Spleen (tissue), 13 donors: ENCODE measurements at places on chromosomes 5 and 9. TPM values are rescaled to one million over a fixed set of nuclear protein-coding genes. Genes with fewer than 3 reads are reported as not detected.

DNA sequence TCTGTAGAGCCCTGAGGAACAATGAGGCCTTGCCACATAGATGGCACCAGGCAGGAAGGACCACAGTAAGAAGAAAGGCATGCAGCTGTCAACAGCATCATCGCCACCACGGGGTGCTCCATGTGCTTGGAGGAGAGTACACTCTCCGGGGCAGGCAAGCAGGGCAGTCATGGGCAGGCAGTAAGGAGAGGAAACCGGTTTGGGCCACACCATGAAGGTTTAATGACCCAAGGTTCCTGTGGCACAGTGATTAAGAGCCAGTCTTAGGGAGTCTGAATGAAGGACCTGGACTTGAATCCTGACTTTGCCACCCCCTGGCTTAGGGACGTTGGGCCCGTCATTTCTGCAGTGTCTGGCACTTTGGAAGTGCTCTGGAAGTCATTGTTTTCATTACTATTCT, 80.6 kb upstream of the ZBTB43 start:
- no peak for DNase-seq
- no peaks in the 10 kb centered on the region for H3K27me3 ChIP-seq
- no peaks in the 10 kb centered on the region for H3K36me3 ChIP-seq
- H3K27ac ChIP-seq = no peak overlapping the region

DNA sequence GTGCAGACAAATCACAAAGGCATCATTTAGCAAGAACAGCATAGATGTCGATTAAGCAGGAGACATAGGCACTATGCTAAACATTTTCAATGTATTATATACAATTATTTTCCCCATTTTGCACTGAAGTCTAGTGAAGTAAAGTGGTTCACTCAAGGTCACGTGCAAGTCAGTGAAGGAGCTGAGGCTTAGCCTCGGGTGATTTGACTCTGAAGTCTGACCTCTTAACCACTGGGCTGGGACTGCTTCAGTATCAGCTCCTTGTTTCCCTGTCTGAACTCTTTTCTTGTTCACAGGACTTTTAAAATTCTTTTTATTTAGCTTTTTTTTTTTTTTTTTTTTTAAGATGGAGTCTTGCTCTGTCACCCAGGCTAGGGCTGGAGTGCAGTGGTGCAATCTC, 262.7 kb downstream of the DRD1 start:
- H3K4me1 ChIP-seq = no peaks in the 10 kb centered on the region
- DNase-seq = no peak
- no peak overlapping the region for H3K4me3 ChIP-seq
- H3K27ac ChIP-seq = no peak overlapping the region
- no peaks in the 10 kb centered on the region for H3K27me3 ChIP-seq
- no peaks in the 10 kb centered on the region for H3K36me3 ChIP-seq

- DNase-seq = peak; percentile 87
- peak overlapping the region; percentile 90 for H3K27ac ChIP-seq
- no peaks in the 10 kb centered on the region for H3K36me3 ChIP-seq
- H3K27me3 ChIP-seq = peaks cover 14% of the 10 kb centered on the region
Observed at GRCh38 chr5:159097784-159098602, 1.7 kb downstream of the EBF1 start.

DNA sequence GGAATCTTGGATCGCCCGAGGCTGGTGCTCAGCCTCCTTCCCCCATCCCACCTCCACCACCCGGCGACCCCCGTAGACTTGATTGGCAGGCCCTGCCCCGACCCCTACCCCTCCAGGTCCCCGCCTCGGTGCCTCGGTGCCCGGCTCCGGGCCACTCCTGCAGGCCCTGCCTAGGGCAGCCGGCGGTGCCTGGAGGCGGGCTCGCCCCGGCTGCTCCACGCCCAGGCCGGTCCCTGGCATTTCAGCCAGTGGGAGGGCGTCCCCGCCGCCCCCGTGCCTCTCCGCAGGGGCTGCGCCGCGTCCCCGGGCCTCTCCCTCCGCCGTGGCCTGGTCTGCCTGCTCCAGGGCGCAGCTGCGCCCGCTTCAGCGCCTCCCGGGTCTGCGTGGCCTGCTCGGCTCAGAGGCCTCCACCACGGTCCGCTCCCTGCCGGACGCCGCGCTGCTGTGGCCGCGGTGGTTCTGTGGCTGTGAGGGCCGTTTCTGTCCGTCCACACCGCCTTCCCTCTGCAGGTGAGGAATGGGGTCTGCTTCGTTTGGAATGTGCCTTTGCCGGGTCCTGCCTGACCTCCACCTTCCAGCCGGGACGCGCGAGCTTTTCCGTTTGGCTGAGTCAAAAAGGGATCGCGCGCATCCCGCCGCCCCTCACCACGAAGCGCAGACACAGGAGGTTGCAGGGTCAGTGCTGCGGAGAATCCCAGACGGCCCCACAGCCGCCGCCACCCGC, 48.3 kb upstream of the IRX4 start:
- H3K4me1 ChIP-seq = peaks cover 16% of the 10 kb centered on the region
- no peak overlapping the region for H3K27ac ChIP-seq
- peaks cover 25% of the 10 kb centered on the region for H3K27me3 ChIP-seq
- peak; percentile 67 for DNase-seq

- no peak for DNase-seq
- H3K27me3 ChIP-seq = peaks cover 17% of the 10 kb centered on the region
- no peaks in the 10 kb centered on the region for H3K4me1 ChIP-seq
- H3K36me3 ChIP-seq = no peaks in the 10 kb centered on the region
- H3K4me3 ChIP-seq = no peak overlapping the region
Observed at GRCh38 chr9:88571419-88571818, 36.4 kb downstream of the NXNL2 start.

DNA sequence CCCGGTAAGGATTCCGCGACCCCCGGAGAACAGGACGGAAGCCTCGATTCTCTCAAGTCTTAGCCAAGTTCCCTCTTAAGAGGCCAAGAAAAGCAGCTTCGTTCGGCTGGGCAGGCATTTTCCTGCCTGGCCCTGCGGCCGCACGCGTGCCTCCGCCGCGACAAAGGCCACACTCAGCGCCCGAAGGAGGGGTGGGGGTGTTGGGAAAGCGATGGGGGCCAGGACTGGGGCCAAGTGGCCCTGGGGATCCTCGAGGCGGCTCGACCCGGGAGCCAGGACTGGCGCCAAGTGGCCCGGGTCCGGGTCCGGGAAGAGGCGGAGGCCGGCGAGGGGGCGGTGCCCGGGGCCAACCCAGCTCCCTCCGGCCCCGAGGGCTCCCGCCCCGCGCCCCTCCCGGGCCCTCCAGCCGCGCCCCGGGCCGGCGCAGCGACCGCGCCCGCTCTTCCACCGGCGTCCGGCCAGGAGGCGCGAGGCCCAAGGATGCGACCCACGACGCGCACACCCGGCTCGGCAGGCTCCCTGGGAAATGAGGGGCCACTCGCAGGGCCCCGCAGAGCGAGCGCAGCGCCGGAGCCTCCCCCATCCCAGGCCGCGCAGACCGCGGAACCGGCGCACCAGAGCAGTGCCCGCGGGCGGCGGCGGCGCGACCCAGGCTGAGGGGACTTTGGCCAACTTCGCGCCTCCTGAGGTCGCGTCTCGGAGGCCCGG, 756 bp downstream of the VAV2 start:
- H3K27me3 ChIP-seq = no peaks in the 10 kb centered on the region
- no peaks in the 10 kb centered on the region for H3K36me3 ChIP-seq
- peak overlapping the region; percentile 40 for H3K27ac ChIP-seq
- peak overlapping the region; percentile 68 for H3K4me3 ChIP-seq

GRCh38 chr5:107496466-107496865, 174.3 kb downstream of the EFNA5 start:
- no peak overlapping the region for H3K4me3 ChIP-seq
- no peaks in the 10 kb centered on the region for H3K36me3 ChIP-seq
- H3K27me3 ChIP-seq = no peaks in the 10 kb centered on the region

- no peak for DNase-seq
- no peaks in the 10 kb centered on the region for H3K36me3 ChIP-seq
- no peak overlapping the region for H3K4me3 ChIP-seq
- peaks cover 32% of the 10 kb centered on the region for H3K4me1 ChIP-seq
Observed at GRCh38 chr5:73300337-73301207, 127.6 kb downstream of the TMEM174 start.

- H3K27ac ChIP-seq = no peak overlapping the region
- DNase-seq = no peak
- H3K27me3 ChIP-seq = no peaks in the 10 kb centered on the region
- peaks cover 4% of the 10 kb centered on the region for H3K36me3 ChIP-seq
- H3K4me1 ChIP-seq = no peaks in the 10 kb centered on the region
Observed at GRCh38 chr5:43592363-43592762, 10.6 kb upstream of the NNT start.

GRCh38 chr9:125405938-125406809, 144.5 kb downstream of the GAPVD1 start:
- no peak for DNase-seq
- no peak overlapping the region for H3K27ac ChIP-seq
- H3K27me3 ChIP-seq = peaks cover 26% of the 10 kb centered on the region
- H3K36me3 ChIP-seq = no peaks in the 10 kb centered on the region

DNA sequence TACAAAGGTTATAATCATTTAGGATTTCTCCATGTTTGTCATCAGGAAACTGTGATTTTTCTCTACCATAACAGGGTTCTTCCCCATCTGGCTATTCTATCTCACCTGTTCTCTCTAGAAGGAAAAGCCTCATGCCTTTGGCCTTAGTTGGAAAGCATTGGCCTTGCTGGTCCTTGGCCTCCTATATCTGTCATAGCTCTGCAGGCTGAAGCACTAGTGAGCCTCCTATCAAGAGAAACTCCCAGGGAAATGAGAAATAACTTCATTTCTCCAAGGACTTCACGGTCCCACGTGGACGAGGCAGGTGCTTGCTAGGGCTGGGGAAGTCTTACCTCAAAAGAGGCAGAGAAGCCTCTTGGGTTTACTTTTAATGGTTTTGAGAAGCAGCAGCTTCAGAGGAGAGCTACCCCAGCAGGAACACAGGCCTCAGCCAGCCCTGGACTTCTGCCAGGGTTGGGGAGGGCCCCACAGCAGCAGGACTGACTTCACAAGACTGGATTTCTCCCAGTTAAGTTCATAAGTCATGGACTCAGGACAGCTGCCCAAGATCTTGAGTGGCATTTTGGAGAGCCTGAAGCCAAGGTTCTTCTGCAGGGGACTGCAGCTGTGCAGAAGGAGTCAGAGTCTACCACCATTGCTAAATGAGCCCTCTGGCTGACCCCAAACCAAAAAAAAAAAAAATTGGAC, 15.8 kb upstream of the PSAT1 start:
- no peak overlapping the region for H3K4me3 ChIP-seq
- H3K27ac ChIP-seq = no peak overlapping the region
- no peaks in the 10 kb centered on the region for H3K36me3 ChIP-seq
- DNase-seq = no peak

LCN1 gene
- polyA plus RNA-seq = not detected

MLANA gene
- not detected for polyA plus RNA-seq

INSL4 gene
- polyA plus RNA-seq = not detected
